ENCODE measurements at places on chromosomes 5 and 9.

GRCh38 chr9:1929722-1930244 is 85.4 kb upstream of the SMARCA2 start:
- no peak for DNase-seq

DNA sequence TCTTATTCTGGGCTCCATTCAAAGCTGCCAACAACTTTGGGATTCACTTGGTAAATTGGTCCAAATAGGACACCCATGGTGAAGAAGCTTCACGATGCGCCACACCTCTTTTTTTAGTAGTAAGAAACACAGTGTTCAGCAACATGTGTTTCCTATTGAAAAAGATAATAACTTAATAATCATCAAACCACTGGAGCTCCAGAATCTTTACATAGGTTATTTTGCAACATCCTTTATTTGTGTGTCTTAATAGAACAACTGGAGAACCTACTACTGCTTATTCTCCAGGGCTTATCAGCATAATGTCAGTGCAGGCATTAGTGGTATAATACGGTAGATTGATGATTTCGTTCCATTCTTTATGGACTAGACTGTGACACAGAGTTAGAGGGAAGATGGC is 63.3 kb upstream of the DAPK1 start:
- DNase-seq: no peak

DNA sequence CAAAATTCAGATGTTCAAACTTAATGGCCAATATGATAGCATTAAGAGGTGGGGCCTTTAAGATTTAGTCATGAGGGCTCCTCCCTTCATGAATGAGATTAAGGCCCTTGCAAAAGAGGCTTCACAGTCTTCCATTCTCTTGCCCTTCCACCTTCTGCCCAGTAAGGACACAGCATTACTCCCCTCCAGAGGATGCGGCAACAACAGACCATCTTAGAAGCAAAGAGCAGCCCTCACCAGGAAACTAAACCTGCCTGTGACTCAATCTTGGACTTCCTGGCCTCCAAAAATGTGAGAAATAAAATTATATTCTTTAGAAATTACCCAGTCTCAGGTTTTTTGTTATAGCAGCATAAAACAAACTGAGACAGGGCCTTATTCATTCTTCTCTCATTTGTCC is 8.2 kb downstream of the AP3B1 start:
- no peak for DNase-seq

GRCh38 chr9:20040991-20041696 is 252.3 kb upstream of the SLC24A2 start:
- no peak for DNase-seq

- no peak for DNase-seq
Observed at GRCh38 chr5:169006842-169007790, 293.8 kb downstream of the SLIT3 start.

DNA sequence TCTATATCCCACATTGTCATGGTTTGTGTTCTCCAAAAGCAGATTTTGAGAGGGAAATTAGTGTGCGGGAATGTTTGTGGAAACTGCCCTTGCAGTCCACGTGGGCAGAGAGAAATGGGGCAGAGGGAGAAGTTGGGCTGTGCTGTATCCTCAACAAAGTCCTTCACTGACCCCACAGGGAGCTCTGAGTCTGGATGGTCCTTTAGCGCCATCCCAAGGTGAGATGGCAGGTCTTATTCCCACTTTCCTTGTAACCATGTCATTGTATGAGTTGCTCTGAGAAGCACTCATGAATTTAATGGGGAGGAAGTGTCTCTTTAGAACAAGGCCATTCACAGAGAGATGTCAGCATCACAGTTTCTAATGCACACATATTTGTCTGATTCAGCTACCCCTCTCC is 127.1 kb downstream of the ANKRD18B start:
- no peak for DNase-seq

DNA sequence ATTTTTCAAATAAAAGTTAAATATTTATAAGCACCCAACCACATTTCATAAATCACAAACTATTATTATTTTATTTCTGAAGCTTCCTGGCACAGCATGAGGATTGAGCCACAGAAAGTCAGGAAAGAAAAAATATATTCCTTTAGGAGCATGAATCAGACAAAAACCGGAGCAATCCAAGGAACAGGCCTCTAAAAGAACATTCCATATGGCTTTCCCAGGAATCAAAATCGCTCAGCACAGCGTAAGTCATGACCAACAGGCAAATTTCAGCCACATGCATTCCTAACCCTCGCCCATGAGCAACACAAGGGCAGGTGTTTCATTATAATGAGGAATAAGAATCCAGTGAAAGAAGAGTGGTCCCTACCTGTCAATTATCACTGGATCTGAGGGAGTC is 26.7 kb downstream of the EBF1 start:
- DNase-seq: no peak

- DNase-seq: no peak
Observed at GRCh38 chr9:99398241-99398640, 176.2 kb downstream of the SEC61B start.

Data from T1000 (cell line).